Stromal cell of bone marrow (primary cell): ENCODE measurements at places on chromosomes 1 and 21.

DNA sequence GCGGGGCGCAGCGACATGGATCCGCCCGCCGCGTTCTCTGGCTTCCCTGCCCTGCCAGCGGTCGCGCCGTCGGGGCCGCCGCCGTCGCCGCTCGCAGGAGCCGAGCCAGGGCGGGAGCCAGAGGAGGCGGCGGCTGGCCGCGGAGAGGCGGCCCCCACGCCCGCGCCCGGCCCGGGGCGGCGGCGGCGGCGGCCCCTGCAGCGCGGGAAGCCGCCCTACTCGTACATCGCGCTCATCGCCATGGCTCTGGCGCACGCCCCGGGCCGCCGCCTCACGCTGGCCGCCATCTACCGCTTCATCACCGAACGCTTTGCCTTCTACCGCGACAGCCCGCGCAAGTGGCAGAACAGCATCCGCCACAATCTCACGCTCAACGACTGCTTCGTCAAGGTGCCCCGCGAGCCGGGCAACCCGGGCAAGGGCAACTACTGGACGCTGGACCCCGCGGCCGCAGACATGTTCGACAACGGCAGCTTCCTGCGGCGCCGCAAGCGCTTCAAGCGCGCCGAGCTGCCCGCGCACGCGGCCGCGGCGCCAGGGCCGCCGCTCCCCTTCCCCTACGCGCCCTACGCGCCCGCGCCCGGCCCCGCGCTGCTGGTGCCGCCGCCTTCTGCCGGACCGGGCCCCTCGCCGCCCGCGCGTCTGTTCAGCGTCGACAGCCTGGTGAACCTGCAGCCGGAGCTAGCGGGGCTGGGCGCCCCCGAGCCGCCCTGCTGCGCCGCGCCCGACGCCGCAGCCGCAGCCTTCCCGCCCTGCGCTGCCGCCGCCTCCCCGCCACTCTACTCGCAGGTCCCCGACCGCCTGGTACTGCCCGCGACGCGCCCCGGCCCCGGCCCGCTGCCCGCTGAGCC, 459 bp downstream of the FOXE3 start:
- no peak for DNase-seq

GRCh38 chr1:97806996-97807520, 113.8 kb downstream of the DPYD start:
- DNase-seq: no peak

- no peak for DNase-seq
Observed at GRCh38 chr1:165903672-165904071, 76.3 kb downstream of the UCK2 start.

DNA sequence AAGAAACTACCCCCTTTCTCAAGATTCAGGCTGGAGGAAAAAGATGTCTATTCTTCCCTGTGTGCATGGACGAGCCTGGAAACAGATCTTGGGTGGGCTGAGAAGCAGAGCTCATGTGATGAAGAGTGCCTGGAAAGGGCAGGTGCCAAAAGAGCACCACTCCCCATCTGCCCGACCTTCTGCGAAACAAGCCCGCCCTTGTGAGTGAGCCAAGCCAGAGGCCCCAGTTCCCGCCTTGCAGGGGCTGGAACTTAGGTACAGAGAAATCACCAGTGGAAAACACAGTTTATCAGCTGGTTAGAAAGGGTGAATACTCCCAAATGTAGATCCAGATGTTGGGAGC, 26.7 kb upstream of the A3GALT2 start:
- no peak for DNase-seq

- peak; percentile 68 for DNase-seq
Observed at GRCh38 chr1:8394456-8395321, 76.8 kb downstream of the SLC45A1 start.

GRCh38 chr1:214660190-214660589, 57.2 kb downstream of the CENPF start:
- DNase-seq: no peak

- DNase-seq: no peak
Observed at GRCh38 chr1:110875216-110875731, 2.3 kb downstream of the CD53 start.

GRCh38 chr1:107231291-107231690, 90.5 kb downstream of the NTNG1 start:
- no peak for DNase-seq

GRCh38 chr1:156251527-156251926, 3.7 kb upstream of the PAQR6 start:
- no peak for DNase-seq

- no peak for DNase-seq
Observed at GRCh38 chr1:168057355-168057754, 79.4 kb downstream of the GPR161 start.

DNA sequence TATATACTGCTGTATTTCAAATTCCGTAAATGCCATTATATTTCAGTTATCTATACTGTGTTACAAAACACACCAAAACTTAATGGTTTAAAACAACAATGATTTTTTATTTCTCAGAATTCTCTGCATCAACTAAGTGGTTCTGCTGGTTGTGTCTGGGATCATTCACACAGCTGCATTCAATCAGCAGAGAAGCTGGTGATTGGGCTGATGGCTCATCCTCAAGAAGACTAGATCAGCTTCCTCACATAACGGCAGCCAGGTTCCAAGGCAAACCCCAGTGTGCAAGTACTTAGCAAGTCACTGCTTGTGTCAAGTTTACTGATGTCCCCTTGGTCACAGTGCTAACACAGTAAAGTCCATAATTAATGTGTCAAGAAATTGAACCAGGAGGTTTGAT, 86.3 kb upstream of the VANGL1 start:
- DNase-seq: no peak

GRCh38 chr1:82606546-82606945, 805.8 kb downstream of the ADGRL2 start:
- no peak for DNase-seq

DNA sequence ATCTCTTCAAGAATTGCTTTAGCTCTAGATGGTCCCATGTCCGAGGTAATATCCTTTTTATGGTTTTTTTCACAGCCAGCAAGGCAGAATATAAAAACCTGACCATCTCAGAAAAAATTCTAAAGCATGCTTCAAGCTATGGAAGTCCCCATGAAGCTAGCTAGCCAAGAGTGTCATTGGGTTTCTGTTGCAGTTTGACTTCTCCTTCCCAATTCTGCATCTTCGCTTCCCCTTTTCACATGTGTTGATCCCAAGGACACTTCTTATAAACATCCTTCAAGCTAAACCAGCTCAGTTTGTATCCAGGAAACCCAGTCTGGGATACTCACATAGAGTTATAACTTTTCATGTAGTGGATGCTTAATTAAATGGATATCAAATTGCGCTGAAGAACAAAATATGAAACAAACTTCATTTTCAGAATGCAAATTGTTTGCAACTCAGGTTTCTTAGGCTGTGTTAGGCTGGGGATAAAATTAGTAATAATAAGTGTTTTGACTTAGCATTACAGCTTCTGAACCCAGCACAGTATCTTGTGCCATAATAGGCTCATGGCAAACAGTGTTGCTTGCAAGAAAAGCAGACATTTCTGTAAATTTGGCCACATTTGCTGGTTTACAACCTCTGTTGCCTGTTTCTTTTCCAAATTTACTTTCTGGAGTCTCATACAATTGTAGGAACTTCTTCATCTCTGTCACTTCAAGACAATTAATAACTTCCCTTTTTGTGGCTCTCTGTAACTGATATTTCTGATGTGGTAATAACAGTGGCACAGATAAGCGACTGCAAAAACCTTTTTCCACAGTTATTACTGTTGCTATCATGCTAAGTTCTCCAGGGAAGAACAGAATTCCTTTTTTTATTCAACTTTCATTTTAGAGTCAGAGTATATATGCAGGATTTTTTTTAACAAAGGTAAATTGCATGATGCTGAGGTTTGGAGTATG, 53.2 kb downstream of the NCAM2 start:
- DNase-seq: no peak

DNA sequence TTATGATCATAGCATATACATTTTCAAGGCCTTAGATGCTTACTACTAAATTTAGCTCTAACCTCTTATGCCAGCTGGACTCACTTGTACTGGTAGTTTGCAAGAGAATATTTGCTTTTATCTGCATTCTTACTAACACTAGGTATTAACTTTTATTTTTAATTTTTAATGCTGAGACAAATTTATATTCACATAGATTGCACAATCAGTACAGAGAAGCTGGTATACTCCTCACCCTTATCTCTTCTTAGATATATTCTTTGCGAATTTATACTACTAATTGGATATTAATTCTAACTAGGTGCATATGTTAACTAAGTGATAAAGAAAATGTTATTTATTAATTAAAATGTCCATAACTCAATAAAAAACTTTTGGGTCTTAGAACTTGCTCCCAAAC, 561.8 kb upstream of the PRMT6 start:
- DNase-seq: no peak

DNA sequence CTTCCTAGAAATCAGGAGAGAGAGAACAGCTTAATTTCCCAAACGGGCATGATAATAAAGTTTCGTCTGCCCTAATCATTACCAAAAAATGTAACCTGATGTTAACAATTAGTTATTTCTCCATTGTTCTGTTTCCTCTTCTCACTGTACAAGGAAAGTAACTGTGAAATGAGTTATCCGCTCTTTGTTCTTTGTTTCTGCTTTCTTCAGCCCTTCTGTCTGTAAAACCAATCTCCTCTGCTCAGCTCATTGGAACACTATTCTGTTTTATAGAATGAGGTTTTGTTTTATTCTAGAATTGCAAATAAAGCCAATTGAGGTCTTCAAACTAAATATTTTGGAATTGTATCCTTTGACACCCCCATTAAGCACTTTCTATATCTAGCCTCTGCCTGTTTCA, 8.8 kb upstream of the THEM4 start:
- no peak for DNase-seq

- no peak for DNase-seq
Observed at GRCh38 chr1:16254263-16254928, 17.4 kb upstream of the CPLANE2 start.

- DNase-seq: no peak
Observed at GRCh38 chr1:227883641-227884301, 64.0 kb downstream of the WNT9A start.

DNA sequence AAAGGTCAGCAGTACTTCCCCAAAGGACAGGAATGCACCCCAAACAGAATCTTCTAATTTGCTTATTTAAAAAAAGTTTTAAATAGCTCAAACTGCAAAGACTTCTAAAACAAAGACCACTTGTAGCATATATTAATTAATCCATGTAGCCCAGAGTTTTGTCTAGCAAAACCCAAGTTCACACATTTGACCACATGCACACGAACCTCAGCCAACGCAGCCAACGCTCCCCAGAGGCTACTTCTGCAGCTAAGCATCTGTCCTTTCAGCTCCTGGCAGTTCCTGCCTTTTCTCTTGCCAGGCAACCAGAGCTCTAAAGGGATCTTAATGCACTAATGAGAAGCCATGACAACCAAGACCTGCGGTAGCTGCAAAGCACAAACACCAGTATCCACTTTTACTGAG, 89.6 kb downstream of the RERE start:
- DNase-seq: no peak

- DNase-seq: no peak
Observed at GRCh38 chr1:88311265-88311664, 372.8 kb upstream of the PKN2 start.
